ENCODE measurements at places on chromosomes 5 and 9.

GRCh38 chr9:96020792-96021550, 145.5 kb downstream of the ERCC6L2 start:
- peak; percentile 52 for DNase-seq

GRCh38 chr5:65151614-65152013, 330.1 kb downstream of the ADAMTS6 start:
- DNase-seq: no peak

GRCh38 chr9:99137225-99137624, 32.3 kb downstream of the TGFBR1 start:
- DNase-seq: no peak

GRCh38 chr5:102613661-102614060, 114.9 kb upstream of the SLCO6A1 start:
- DNase-seq: no peak

GRCh38 chr9:91192381-91193086, 169.2 kb downstream of the AUH start:
- DNase-seq: no peak

- DNase-seq: no peak
Measured at GRCh38 chr9:112542593-112543292, 56.1 kb downstream of the KIAA1958 start.

DNA sequence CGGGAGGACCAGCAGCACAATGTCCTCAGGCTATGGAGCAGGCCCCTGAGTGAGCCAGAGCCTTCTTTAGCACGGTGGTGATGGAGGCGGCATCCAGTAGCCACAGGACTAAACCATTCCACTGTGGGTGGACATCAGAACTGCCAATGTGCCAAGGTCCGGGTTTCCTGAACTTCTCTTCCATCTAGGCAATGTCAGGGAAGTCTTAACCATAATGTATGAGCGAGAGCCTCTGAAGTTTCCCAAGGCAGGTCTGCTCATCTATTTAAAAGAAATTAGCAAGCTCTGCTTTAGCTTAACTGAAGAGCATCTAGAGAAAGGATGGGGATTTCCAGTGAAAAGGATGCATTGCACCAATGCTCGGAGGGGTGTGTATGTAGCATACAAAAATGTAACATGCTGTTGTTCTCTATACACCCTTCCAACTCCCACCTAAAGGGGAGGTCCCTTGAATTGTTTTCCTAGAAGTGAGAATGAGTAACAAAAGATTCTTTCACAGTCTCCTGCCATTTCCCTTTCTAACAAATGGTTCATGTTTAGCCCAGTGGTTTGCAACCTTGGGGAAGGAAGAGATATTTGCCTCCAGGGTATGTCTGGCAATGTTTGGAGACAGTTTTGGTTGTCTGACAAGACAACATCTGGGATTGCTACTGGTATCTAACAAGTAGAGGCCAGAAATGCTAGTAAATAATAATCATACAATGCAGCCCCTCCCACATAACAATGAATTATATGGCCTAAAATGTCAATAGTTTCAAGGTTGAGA, 6.1 kb upstream of the RXFP3 start:
- DNase-seq: no peak

DNA sequence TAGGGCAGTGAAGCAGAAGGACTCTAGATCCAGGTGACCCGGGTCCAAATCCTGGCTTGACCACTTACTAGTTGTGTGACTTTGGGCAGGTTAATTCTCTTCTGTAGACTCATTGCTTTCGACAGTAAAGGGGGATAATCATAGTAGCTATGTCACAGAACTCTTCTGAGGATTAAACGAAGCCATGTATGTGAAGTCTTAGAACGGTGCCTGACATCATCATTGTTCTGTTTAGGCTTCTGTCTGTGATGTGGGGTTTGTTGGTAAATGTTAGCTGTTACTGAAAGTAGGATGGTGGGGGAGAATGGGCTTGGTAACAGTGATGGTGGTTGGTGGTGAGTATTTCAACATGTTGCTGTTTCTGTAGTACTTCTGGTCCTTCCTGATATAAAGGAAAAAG, 73.7 kb downstream of the MAP1B start:
- no peak for DNase-seq

DNA sequence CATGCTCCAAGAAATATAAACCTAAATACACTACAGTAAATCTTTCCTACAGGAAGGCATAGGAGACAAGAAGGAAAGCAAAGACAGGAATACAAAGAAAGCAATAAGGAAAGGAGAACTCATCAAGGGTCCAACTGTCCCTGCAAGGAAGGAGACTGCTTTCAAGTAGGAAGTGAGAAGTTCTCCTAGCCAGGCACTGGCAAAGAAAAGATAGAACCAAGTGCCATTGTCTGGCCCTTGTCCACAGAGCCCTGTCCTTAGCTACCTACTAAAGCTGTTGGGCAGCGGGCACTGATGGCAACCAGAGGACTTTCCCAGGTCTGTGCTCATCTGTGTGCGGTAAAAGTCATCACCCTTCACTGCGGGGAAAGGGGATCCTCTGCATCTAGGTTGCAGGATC, 108.2 kb downstream of the KLHL3 start:
- DNase-seq: no peak

- no peak for DNase-seq
Measured at GRCh38 chr9:8680157-8680556, 880.6 kb upstream of the DMAC1 start.

DNA sequence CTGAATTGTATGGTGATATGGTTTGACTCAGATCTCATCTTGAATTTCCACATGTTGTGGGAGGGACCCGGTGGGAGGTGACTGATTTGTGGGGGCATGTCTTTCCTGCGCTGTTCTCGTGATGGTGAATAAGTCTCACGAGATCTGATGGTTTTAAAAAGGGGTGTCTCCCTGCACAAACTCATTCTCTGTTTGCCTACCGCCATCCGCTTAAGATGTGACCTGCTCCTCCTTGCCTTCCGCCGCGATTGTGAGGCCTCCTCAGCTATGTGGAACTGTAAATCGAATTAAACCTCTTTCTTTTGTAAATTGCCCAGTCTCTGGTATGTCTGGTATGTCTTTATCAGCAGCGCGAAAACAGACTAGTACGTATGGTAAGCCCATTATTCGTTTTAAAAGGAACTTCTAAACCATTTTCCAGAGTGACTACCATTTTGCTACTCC, 48.7 kb downstream of the SLC36A1 start:
- no peak for DNase-seq

DNA sequence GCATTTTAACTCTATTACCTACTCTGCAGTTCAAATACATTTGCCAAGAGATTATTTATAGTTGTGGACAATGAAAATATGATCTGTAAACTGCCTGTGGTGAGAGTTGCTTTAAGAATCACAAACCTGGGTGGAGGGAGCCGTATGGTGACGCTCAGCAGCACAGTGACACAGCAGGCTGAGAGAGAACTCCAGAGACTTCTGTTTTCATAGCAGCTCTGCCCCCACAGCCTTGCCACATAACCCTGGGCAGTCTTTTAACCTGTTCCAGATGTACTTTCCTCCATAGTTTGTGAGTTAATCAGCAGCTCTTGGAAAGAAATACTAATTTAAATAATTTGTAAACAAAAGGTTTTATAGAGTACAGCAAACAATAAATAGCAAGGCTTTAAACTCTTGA, 450.5 kb downstream of the ELAVL2 start:
- no peak for DNase-seq

- DNase-seq: no peak
Measured at GRCh38 chr5:14686517-14686916, 22.0 kb downstream of the OTULIN start.

GRCh38 chr5:55498457-55498856, 36.3 kb downstream of the PLPP1 start:
- DNase-seq: no peak

DNA sequence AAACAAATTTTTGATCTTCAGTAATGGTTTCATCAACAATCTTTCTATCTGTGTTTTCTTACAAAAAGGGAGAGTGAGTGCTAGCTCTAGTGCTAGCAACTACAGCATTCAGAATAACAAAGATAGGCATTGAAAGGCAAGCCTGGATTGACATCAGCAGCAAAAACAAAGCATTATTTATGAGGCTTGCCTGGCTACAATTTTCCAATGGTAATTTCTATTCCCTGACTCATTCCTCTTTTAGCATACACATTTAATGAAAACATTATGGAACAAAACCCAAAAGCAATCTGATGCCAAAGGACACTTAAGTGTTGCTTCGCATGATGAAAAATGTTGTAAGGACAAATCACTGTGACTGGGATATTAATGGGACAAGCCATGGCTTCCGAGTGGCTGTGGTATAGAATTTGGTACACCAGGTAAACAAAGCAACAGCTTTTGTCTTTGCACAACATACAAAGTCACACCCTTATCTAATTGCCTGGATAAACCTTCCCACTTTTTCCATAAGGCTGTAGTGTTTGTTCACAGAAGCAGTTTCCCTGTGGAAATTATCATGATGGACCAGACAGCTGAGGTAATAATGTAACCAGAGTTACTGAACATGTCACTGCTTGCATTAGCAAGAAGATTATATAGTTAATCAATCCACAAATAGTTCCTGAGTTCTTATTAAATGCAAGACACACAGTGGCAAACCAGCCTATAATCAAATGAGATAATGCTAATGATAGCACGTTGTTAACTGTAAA, 179.8 kb upstream of the EDIL3 start:
- no peak for DNase-seq

DNA sequence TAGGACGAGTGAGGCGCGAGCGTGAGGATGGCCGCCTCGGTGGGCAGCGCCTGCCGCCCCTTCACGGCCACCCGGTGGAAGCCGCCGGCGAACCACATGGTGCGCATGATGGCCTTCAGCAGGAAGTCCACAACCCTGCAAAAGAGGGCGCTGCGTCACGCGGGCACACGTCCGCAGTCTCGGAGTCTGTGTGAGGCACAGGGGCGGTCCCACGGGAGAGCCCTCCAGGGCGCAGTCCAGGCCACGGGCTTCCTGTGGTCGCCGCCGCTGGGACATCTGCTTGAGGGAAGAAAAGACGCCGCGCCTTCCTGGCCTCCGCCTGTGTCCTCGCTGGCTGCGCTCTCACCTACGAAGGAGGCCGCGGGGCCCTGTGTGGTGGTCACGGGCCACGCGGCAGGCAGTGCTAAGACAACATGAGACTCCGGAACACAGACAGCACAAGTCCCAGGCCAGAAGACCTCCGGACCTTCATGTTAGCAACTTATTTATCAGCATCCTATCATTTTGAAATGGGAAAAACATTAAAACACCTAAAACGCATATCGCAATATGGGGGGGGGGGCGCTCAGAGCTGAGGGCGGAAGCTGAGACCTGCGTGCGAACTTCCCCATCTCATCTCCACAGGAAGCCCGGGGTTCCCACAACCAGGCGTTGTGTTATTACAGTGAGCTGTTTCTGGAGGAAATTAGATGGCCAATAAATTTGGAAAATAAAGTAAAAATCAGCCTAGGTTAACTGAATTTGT, 28.8 kb downstream of the LPCAT1 start:
- DNase-seq: no peak

GRCh38 chr5:40853632-40854192, 12.5 kb downstream of the CARD6 start:
- no peak for DNase-seq

DNA sequence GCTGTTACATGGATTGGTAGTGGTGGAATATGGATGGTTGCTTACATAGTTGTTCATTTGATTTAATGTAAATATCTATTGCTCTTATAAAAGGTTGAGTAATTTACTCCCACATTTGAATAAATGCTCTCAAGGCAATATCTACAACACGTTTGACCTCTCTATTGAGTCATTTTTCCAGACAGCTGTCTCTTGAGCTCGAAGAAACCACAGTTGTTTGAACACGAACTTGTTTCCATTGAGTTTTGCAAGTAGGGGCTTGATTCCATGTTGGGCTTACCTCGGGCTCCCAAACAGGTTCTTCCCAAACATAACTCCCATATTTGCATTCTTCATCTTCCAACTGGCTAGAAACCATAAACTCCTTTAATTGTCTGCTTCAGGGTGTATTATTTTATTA, 115.0 kb upstream of the HMHB1 start:
- no peak for DNase-seq

DNA sequence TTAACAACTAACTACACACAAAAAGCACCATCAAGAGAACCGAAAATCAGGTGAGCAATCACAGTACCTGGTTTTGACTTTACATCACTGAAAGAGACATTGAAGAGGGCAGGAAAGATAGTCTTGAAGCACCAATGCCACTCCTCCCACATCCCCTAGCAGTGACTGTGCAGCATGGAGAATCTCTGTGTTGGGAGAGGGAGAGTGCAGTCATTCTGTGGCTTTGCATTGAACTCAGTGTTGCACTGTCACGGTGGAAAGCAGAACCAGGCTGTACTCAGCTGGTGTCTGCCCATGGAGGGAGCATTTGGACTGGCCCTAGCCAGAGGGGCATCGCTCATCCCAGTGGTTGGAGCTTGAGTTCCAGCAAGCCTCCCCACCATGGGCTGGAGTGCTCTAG, 40.4 kb downstream of the C5 start:
- no peak for DNase-seq

DNA sequence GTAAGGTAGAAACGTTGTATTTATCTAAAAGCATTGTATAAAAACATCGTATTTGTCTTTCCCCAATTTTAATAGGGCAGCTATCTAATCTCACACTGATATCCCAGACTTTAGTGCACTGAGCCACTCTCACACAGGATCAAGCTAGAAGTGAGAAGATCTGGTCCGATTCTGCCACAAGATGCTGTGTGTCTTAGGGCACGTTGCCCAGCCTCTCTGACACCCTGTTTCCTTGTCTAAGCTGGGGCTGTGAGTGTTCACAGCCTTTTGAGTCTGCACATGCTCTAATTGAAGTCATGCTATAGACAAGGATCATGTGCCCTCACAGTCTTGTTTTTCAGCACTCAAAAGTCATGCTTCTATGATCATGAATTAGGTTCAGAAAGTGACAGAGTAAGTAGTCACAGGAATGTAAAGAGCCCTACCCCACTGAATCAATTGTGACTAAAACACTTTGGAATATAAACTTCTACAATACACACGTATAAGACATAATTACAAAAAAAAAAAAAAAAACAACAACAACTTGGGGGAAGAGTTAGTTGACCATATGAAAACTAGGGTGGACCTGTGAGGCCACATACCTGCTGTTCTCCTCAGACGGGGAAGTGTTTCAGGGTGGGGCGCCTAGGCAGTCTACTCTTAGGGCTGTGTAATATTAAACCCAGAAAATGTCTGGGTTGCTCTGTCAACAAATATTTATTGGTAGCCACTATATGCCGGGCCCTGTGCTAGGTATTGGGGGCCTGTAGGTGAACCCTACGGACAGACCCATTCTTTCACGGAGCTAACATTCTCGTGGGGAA, 893 bp upstream of the ABLIM3 start:
- no peak for DNase-seq

- no peak for DNase-seq
Measured at GRCh38 chr5:78823196-78823595, 161.9 kb downstream of the ARSB start.

- no peak for DNase-seq
Measured at GRCh38 chr5:71891856-71892255, 172.8 kb downstream of the CARTPT start.

DNA sequence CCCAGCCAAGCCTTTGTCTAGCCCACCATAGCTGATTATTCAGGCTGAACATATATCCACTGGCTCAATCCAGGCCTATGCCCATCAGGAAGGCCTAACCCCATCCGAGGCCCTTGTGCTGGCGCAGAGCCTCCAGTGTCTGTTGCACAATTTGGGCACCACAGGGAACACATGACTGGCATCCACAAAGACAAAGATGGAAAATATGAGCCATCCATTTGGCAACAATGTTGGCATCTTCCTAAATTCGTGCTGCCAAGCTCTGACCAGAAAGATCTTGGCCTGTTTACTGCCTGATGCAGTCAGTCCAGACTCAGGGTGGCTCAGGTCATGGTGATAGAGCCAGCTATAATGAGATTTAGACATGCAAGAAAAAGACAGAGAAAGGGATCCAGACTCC, 233.8 kb downstream of the PIK3R1 start:
- DNase-seq: no peak
